ENCODE measurements at places on chromosomes 4 and X.

GRCh38 chr4:162350331-162350730 is 186.5 kb upstream of the FSTL5 start:
- DNase-seq, result no peak

DNA sequence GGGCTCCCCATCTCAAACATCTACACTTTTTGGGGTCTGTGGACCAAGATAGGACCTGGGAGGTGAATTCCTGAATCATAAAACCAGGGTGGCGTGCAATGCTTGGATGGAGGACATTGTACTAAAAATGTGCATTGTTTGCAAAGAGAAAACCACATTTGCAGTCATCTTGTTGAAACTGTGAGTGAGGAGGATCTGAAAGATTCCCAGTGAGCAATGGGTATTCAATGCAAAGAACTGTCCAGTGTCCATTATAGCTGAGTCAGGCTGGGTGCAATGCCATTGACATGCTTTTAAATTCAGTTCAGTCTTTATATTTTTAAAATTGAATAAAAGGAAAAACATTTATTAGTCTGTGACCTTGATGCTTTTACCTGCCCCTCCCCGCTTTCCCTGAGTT is 215.7 kb downstream of the STK32B start:
- DNase-seq, result no peak

- no peak for DNase-seq
Observed at GRCh38 chr4:13306356-13306755, 177.8 kb downstream of the RAB28 start.

GRCh38 chr4:5968246-5968645 is 50.0 kb downstream of the C4orf50 start:
- DNase-seq, result no peak

DNA sequence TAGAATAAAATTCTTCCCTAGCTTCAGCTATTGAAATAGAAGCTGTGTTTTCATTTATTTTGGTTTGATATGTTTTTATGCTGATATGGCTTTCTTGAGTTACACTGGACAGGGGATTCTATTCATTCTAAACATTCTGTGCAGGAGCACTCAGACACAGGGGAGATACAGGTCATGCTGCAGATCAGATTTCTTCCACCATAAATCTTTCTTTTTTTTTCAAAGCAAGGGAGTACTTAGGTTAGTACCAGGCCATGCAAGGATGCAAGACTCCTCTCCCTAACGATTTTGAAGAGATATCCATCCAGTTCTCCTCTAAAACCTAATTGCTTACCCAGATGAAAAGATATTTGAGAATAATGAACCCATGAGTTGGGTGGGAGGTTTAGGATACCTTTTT is 21.4 kb downstream of the ETDC start:
- DNase-seq, result no peak

DNA sequence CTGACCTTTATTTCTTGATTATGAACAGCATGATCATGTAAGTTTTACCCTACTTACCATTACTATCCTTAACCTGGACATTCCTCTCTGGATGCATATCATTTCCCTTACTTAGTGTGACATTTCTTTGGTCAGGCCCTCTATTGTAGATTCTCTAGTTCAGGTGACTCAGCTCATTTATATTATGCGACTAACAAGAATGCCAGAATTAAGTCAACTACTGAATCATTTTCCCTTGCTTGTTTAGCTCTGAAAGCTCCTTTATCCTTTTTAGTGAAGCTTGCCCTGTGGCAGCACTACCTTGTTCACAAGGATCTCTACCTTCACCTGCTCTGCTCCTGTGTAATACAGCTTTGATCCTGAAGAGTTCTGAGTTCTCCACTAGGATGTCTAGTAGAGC is 15.1 kb upstream of the UGT2B17 start:
- DNase-seq, result no peak

- peak; percentile 20 for DNase-seq
Observed at GRCh38 chr4:169621731-169622492, 1.5 kb downstream of the CLCN3 start.

- no peak for DNase-seq
Observed at GRCh38 chr4:44848466-44848865, 122.1 kb upstream of the GNPDA2 start.

DNA sequence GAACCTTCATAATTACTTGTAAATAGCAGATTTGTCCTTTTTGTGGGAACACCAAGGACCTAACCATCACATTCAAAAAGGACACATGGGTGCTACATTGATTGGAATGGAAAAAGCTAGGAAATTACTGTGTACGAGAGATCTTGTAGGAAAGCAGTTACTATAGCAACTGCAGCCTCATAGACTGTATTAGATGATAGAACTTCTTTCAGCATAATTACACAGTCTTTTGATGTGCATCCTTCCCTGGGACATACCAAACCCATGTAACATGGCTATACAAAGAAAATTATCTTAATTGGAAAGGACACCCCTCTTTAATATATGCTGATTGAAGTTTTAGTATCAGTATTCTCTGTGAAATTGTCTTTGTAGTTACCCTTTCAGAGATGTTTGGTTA is 130.7 kb upstream of the CTSO start:
- DNase-seq, result no peak

DNA sequence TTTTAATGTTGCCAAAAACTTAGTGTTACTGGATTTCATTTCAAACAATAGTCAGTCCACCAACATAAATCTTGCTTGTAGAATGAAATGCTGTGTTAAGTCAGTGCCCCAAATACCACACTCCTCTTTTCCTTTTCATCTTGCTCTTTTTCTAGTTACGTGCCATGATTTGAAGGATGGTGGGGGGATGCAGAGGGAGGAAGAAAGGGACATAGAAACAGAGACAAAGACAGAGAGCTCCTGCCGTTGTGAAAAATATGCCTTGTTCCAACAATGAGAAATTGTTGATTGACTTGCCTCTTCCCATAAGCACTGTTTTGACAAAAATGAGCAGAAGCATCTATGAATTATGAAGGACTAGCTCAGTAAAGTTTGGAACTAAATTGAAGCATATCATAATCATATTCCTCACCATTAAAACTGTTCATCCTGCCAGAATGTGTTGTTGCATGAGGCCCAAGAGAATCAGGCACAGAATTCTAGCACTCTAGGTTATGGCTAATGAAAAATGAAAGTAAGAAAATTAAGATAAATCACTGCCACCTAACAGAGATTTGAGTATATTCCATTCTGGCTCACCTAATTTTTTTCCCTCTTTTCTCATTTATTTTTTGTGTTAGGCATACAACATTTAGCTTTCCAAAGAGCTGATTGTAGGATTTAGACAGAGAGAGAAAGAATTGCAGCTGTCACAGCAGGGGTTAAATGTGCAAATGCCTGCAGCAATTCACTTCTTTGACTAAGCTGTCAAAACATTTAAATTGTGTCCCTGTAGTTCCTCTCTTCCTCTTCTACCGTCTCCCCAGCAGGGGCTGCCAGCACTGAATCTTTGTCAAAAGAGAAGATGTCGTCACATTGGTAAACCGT is 111.6 kb upstream of the PTPN13 start:
- DNase-seq, result no peak

GRCh38 chr4:156313497-156313896 is 359.8 kb upstream of the CTSO start:
- no peak for DNase-seq

GRCh38 chrX:105696870-105697269 is 125.5 kb upstream of the NRK start:
- DNase-seq, result no peak

- no peak for DNase-seq
Observed at GRCh38 chr4:22897520-22898108, 204.9 kb downstream of the GBA3 start.

GRCh38 chr4:177191586-177191985 is 118.1 kb upstream of the NEIL3 start:
- DNase-seq, result no peak

GRCh38 chrX:20968996-20969395 is 405.2 kb upstream of the CNKSR2 start:
- no peak for DNase-seq

DNA sequence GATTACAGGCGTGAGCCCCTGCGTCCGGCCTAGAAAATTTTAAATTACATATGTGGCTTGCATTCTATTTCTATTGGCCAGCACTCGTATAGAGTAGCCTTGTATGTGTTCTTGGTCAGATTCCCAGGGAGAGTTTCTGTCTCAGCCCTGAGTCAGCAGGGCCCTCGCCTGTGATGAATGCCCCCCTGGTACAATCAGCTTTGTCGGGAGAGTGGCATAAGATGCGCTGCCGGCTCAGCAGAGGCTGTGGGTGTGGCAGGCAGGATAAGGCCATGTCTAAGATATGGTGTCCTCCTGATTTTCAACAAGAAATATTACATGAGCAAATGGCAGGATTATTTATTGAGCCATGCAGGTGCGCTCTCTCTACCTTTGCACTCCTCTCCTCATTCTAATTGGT is 1.6 kb upstream of the REELD1 start:
- DNase-seq, result no peak

DNA sequence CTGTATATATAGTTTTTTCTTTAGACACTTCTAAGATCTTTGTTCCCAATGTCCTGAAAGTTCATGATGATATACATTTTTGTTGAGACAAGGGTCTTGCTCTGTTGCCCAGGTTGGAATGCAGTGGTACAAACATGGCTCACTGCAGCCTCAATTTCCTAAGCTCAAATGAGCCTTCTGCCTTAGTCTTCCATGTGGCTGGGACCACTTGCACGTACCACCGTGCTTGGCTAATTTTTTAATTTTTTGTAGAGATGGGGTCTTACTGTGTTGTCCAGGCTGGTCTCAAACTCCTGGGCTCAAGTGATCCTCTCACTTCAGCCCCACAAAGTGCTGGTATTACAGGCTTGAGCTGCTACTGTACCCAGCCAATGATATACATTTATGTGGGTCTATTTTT is 132.9 kb upstream of the BCOR start:
- DNase-seq, result no peak

DNA sequence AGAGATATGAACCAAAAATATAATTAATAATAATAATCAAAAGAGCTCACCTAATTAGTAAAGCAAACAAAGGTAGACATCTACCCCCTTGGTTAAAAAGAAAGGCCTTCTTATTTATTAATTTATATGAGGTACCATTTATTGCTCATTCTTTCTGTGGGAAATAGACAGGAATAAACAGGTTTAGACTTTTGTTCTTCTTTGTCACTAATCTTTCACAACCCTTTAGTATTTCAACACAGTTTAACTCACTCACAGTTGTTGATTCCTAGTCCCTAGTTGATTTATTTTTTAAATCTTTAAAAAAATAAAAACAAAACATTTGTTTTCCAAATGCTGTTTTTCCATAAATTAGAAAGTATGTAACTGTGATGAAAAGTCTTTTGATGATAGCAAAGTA is 5.6 kb downstream of the PPARGC1A start:
- DNase-seq, result no peak

DNA sequence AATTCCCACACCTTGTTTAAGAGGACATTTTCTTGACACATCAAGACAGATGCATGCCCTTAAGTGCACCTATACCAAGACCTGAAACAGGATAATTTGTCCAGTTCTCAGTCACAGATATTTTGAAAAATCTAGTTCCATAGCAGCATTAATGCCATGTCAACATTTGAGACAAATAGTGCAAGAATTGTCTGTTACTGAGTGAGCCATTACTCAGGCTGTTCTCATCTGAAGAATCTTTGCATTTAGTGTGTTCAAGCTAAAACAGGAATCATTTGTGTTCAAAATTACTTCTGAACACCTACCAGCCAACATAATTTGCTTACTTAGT is 354.9 kb downstream of the KCNIP4 start:
- no peak for DNase-seq

DNA sequence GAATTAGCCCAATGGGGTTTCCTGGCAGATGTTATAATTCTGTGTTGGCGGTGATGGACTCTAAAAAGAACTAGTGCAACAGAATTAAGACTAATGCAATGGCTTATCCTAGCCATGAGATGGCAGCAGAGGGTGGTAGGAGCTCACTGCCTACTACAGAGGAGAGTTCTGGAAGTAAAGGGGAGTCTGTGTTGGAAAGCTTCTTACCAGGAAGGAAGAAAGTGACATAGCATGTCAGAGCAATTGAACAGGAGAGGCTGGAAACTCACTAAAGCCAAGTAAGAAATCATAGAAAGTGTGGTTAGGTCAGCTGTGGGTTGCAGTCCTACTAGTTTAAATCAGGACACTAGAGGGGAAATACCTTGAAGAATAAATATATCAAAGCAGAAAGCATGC is 6.3 kb upstream of the TRPC5OS start:
- DNase-seq, result no peak

DNA sequence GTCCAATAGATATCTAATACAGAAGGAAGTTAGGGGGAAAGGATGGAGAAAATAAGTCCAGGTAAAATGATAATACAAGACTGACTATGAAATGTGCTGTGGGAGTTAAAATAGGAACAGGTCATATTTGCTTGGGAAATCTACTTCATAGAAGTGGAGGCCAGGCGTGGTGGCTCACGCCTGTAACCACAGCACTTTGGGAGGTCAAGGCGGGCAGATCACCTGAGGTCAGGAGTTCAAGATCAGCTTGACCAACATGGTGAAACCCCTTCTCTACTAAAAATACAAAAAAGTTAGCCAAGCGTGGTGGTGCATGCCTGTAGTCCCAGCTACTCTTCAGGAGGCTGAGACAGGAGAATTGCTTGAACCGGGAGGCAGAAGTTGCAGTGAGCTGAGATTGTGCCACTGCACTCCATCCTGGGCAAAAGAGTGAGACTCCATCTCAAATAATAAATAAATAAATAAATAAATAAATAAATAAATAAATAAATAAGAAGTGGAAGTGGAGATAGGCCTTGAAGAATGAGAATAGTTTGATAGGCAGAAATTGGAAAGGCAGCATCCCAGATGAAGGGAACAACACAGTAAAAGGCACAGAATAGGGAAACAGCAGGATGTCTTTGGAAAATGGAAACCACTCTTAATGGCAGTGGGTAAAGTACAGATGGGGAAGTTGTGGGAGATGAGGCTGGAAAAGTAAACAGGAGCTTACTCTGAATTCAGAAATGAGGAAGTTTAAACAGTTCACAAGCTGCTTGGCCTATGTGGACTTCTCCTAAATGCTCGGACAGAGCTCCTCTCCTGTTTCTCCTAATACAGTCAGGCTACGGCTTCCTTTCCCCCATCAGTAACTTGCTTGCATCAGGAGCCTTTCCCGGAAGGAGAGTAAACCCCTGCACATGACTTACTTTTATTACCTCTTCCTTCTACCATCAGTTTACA is 15.1 kb upstream of the GK start:
- no peak for DNase-seq

- DNase-seq, result no peak
Observed at GRCh38 chrX:110755611-110756010, 40.0 kb downstream of the CHRDL1 start.

- no peak for DNase-seq
Observed at GRCh38 chrX:70046978-70047377, 2.8 kb downstream of the AWAT2 start.

DNA sequence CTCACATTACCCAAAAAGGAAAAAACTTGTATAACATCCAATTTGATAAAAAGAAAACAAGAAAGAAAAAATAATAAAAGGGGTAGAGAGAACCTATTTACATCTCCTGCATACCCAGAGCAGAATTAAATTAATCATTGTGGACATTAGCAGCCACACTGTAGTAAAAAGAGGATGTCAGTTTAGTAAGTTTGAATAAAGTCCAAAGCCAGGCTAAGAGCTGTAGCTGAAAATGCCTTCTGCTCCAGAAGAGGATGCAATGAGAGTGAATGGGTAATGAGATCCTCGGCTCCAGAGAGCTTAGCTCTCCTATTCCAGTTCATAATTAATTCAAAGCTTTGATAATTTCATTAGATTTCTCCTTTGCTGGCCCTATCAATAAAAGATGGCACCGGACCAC is 78.2 kb downstream of the SLC10A7 start:
- DNase-seq, result no peak

- no peak for DNase-seq
Observed at GRCh38 chr4:105236202-105236915, 89.7 kb downstream of the TET2 start.

- no peak for DNase-seq
Observed at GRCh38 chr4:155914782-155915181, 11.3 kb downstream of the TDO2 start.

Data from stimulated activated naive CD4-positive, alpha-beta T cell treated with Interleukin-2 at 50 U/mL for 16 hours (primary cell).